SJCRH30 (cell line): ENCODE measurements at places on chromosomes 1 and 21. TPM values are rescaled to one million over a fixed set of nuclear protein-coding genes. Genes with fewer than 3 reads are reported as not detected.

The PTGS2 gene
- total RNA-seq, result not detected in 2 replicates

The RCAN3 gene
- 0.18 and 0.25 TPM in 2 replicates for total RNA-seq

The RNF207 gene
- total RNA-seq, result not detected in 2 replicates

The MRPL55 gene
- total RNA-seq, result 48.5 and 64.6 TPM in 2 replicates

The TMCO1 gene
- 77.4 and 82.8 TPM in 2 replicates for total RNA-seq

The NHLH2 gene
- not detected in 2 replicates for total RNA-seq

The SMIM12 gene
- total RNA-seq, result 33.4 and 34.4 TPM in 2 replicates

The GBP4 gene
- 0.02 TPM in 1 of 2 replicates, not detected in the other for total RNA-seq

The KCNJ15 gene
- total RNA-seq, result not detected in 2 replicates

The SLAMF7 gene
- not detected in 2 replicates for total RNA-seq

The BCAR3 gene
- 30.0 and 30.8 TPM in 2 replicates for total RNA-seq

DNA sequence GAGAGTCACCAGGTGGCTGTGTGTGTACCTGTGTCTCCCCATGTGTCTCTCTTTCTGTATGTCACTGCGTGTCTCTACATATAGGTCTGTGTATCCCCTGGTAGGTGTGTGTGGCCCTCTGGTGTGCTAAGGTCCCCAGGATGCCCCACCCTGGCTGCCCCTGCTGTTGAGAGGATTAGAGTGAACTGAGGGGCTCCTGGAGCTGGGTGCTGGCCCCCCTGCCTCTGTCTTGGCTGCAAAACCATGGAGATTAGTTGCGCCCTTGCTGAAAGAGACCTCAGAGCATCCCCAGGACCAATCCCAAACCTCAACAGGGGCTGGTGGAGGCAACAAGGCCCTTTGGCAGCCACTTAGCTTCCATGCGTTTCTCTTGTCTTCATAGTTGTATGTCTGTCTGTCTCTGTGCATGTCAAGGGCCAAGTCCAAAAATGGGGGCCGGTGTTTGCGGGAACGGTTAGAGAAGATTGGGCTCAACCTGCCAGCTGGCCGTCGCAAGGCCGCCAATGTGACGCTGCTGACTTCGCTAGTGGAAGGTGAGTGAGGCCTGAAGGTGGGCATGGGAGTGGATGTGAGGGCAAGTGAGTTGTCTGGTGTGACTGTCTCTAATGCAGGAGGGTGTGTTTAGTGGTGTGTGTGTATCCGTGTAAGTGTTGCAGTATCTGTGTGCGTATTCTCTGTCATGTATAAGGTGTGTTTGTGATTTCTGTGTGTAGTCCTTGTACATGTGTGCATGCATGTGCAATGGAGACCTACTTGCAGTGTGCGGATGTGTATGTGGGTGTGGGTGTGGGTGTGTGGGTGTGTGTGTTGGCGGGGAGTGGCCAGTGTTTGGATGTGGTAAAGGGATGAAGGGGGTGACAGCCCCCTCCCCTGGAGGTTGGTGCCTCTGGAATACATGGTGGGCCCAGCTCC lies 16.7 kb downstream of the TFAP2E start:
- H3K27ac ChIP-seq, result no peak overlapping the region
- H3K4me1 ChIP-seq, result no peaks in the 10 kb centered on the region
- no peaks in the 10 kb centered on the region for H3K27me3 ChIP-seq
- no peak for DNase-seq
- peaks cover 28% of the 10 kb centered on the region for H3K36me3 ChIP-seq

- no peaks in the 10 kb centered on the region for H3K4me1 ChIP-seq
- H3K27me3 ChIP-seq, result peaks cover 4% of the 10 kb centered on the region; the same call in 1 of the 2 replicates
- no peak overlapping the region for H3K27ac ChIP-seq
- no peaks in the 10 kb centered on the region for H3K36me3 ChIP-seq
- DNase-seq, result no peak
Measured at GRCh38 chr1:7209336-7209735, 424.1 kb downstream of the CAMTA1 start.

DNA sequence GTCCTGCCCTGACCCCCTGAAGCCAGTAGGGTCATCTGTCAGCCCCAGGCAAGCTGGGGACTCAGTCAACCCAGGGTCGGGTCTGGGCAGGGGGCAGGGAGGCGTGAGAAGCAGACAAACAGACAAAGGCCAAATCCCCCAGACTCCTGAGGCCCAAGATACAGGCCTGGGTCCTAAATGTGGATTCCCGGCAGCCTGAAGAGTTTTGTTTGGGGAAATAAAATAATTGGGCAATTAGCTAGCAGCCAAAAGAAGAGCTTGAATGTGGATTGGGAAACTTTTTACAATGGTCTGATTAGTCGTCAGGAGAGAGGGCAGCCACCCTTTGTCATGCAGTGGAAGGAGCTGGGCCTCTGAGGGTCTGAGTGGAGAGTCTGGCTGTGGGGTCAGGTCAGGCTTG lies 4.5 kb upstream of the LEFTY2 start:
- H3K27me3 ChIP-seq, result no peaks in the 10 kb centered on the region
- H3K36me3 ChIP-seq, result no peaks in the 10 kb centered on the region
- H3K27ac ChIP-seq, result no peak overlapping the region
- H3K4me1 ChIP-seq, result peaks cover 2% of the 10 kb centered on the region; the same call in 1 of the 2 replicates
- no peak for DNase-seq
- H3K4me3 ChIP-seq, result no peak overlapping the region

GRCh38 chr1:110235834-110236682 lies 25.9 kb downstream of the KCNC4 start:
- no peak overlapping the region for H3K27ac ChIP-seq
- peaks cover 21% of the 10 kb centered on the region for H3K4me1 ChIP-seq
- DNase-seq, result no peak
- H3K36me3 ChIP-seq, result no peaks in the 10 kb centered on the region
- H3K27me3 ChIP-seq, result no peaks in the 10 kb centered on the region; the same call in 1 of the 2 replicates

- no peak overlapping the region for H3K27ac ChIP-seq
- 0 out of 2 replicates have a peak, but pooled peaks cover 2% of the 10 kb centered on the region for H3K4me1 ChIP-seq
- DNase-seq, result no peak
Measured at GRCh38 chr1:151809290-151809984, 4.2 kb upstream of the LINGO4 start.

DNA sequence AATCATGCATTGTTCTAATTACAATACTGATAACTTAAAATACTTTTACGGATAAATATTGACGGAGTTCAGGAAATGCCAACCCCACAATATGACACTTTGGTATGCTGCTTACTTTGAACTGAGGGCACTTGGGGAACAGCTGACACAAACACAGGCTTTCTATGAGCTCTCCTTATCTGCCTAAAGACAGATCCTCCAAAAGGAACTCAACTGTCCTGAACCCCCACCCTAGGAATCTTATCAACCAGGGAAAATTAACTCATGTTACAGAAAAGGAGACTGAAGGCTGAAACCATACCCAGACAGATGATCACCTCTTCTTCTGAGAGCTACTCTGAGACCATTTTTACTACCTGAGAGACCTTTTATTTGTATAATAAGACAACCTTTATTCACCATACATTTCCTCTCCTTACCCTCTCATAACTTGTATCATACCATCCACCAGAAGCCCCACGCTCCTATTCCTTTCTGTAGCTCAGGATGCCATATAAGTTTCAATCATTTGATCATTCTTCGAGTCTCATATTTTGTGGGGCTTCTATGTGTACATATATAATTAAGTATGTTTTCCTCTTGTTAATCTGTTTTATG lies 239.5 kb downstream of the FAF1 start:
- H3K27ac ChIP-seq, result no peak overlapping the region
- DNase-seq, result peak; percentile 9
- peaks cover 7% of the 10 kb centered on the region; the same call in 1 of the 2 replicates for H3K36me3 ChIP-seq
- peaks cover 4% of the 10 kb centered on the region; the same call in 1 of the 2 replicates for H3K4me1 ChIP-seq
- no peak overlapping the region for H3K4me3 ChIP-seq

GRCh38 chr1:206135248-206135647 lies 18.1 kb upstream of the AVPR1B start:
- H3K4me3 ChIP-seq, result no peak overlapping the region
- H3K27me3 ChIP-seq, result no peaks in the 10 kb centered on the region; the same call in 1 of the 2 replicates
- peaks cover 12% of the 10 kb centered on the region for H3K4me1 ChIP-seq
- H3K36me3 ChIP-seq, result no peaks in the 10 kb centered on the region

- H3K27ac ChIP-seq, result peak overlapping the region; percentile 53
- DNase-seq, result peak; percentile 83
- no peaks in the 10 kb centered on the region for H3K27me3 ChIP-seq
- no peak overlapping the region for H3K4me3 ChIP-seq
- peaks cover 29% of the 10 kb centered on the region for H3K4me1 ChIP-seq
- H3K36me3 ChIP-seq, result no peaks in the 10 kb centered on the region
Measured at GRCh38 chr1:175208773-175209492, 16.4 kb upstream of the KIAA0040 start.

DNA sequence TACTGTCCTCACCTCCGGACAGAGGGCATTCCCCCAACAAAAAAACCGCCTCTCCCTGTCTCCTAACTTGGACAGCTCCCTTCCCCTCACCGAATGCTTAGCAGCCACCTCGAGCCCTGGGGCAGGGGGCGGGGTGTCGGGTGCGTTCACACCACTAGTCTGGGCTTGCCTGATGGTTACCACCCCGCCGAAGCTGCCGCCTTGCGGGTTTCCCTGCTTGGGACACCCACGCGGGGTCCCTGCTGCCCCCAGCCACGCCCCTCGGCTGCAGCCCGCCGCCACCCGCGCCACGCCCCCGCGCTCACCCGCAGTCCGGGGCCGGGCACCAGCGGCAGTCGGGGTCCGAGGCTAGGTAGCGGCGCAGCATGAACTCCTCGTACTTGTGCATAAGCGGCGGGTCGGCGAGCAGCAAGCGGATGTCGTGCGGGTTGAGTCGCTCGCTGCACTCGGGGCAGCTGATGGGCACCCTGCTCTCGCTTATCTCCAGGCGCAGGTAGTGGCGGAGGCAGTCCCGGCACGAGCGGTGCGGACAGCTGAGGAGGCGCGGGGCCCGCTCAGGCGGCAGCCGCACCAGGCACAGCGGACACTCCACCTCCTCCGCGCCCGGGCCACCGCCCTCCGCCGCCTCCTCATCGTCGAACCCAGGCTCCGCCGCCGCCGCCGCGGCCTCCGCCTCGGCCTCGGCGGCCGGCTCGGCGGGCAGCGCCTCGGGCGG lies 706 bp downstream of the RNF19B start:
- no peak overlapping the region; the same call in 1 of the 2 replicates for H3K27ac ChIP-seq
- H3K27me3 ChIP-seq, result no peaks in the 10 kb centered on the region; the same call in 1 of the 2 replicates
- peaks cover 7% of the 10 kb centered on the region; the same call in 1 of the 2 replicates for H3K4me1 ChIP-seq
- no peaks in the 10 kb centered on the region for H3K36me3 ChIP-seq

DNA sequence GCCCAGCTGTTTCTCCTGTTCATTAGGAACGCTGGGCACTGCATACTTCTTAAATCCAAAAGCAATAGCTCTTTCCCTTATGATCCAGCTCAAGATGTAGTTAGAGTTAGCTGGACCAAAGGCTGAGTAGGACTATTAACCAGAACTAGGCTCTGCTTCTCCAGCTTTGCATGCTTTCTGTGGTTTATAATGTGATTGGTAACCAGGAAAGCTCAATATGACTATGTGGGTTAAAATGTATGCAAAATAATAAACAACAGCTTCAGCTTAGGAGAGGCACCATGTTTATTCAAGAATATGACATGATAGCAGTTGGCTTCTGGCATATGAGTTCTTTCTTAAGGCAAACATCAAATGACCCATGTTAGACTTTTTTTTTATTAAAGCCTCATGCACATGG lies 73.8 kb downstream of the LYPLAL1 start:
- peaks cover 8% of the 10 kb centered on the region; the same call in 1 of the 2 replicates for H3K4me1 ChIP-seq
- H3K4me3 ChIP-seq, result no peak overlapping the region
- H3K36me3 ChIP-seq, result no peaks in the 10 kb centered on the region; the same call in 1 of the 2 replicates
- H3K27ac ChIP-seq, result peak overlapping the region; percentile 4; the same call in 1 of the 2 replicates

DNA sequence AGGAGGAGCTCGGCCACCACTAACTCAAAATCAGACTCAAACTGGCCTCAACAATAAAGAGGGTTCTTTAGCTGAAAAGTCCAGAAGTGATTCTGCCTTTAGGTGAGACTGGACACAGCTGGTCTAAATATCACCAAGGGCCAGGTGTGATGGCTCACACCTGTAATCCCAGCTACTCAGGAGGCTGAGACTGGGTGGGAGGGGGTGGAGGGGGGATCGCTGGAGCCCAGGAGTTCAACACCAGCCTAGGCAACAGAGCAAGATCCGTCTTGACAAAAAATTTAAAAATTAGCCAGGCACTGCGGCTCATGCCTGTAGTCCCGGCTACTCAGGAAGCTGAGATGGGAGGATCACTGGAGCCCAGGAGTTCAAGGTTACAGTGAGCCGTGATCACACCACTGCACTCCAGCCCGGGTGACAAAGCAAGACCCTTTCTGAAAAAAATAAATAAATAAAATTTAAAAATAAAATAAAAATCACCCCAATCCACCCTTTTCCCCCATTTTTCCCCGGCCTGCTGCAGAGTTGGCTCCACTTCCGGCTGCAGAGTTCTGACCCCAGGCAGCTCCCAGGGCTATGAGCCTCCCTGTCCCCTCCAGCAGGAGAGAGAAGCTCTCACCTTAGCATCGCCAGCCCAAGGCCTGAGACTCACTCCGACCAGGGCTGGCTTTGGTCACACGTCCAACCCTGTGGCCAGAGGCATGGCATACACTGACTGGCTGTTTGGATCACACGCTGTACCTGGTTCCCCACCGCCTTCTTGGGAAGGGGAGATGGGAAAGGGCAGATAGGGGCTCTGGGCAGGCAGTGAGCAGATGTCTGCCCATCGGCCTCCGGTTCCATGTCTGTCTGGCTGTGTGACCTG lies 87.3 kb upstream of the IFFO2 start:
- no peaks in the 10 kb centered on the region for H3K36me3 ChIP-seq
- H3K4me1 ChIP-seq, result no peaks in the 10 kb centered on the region
- H3K27ac ChIP-seq, result no peak overlapping the region
- peaks cover 15% of the 10 kb centered on the region for H3K27me3 ChIP-seq
- no peak overlapping the region for H3K4me3 ChIP-seq

- no peaks in the 10 kb centered on the region for H3K27me3 ChIP-seq
- H3K27ac ChIP-seq, result no peak overlapping the region
- no peak overlapping the region for H3K4me3 ChIP-seq
- H3K36me3 ChIP-seq, result peaks cover 4% of the 10 kb centered on the region; the same call in 1 of the 2 replicates
Measured at GRCh38 chr1:173884701-173885100, 16.5 kb downstream of the ZBTB37 start.

DNA sequence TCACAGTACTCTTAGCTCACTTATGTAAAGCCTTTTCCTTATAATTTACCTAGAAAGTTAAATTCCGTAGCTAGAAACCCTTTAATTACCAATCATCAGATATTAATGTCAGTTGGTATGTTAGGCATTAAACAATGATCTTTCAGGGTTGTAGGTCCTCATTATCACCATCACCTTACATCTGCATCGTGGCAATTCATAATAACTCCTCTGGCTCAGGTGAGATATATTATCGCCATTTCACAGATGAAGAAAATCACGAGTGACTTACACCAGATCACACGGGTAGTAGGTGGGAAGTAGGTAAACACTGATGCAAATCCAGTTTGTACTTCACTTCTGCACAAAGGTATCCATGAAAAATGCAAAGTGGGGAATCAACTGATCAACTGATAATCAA lies 639 bp downstream of the NUP133 start:
- peak overlapping the region; percentile 98 for H3K4me3 ChIP-seq
- peaks cover 8% of the 10 kb centered on the region; the same call in 1 of the 2 replicates for H3K4me1 ChIP-seq
- H3K27me3 ChIP-seq, result no peaks in the 10 kb centered on the region
- no peak for DNase-seq
- H3K36me3 ChIP-seq, result peaks cover 4% of the 10 kb centered on the region; the same call in 1 of the 2 replicates
- peak overlapping the region; percentile 77; the same call in 1 of the 2 replicates for H3K27ac ChIP-seq

DNA sequence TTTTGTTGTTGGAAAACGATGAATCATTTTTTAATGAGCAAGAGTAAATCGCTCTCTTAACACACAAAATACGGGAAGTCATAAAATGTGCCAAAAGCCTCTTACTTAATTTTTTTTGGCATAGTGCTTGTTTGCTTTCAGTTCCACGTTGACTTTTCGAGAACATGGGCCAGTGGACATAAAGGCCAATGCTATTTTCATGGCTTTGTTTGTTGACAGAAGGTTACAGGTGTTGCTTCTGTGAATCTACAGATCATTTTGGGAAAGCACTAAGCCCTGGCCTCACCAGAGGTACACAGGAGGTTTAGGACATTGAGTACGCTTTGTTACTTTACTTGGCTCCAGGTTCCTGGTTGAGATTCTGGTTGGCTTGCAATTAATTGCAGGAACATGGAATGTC lies 199.4 kb upstream of the HMCN1 start:
- no peaks in the 10 kb centered on the region for H3K4me1 ChIP-seq
- H3K36me3 ChIP-seq, result no peaks in the 10 kb centered on the region
- DNase-seq, result no peak
- no peak overlapping the region for H3K4me3 ChIP-seq
